ENCODE measurements at places on chromosomes 11 and 22. TPM values are rescaled to one million over a fixed set of nuclear protein-coding genes. Genes with fewer than 3 reads are reported as not detected.

- no peaks in the 10 kb centered on the region for H3K4me1 ChIP-seq
- peak overlapping the region; percentile 52 for H3K27ac ChIP-seq
- DNase-seq = peak; percentile 46
- no peak overlapping the region for H3K4me3 ChIP-seq
- no peaks in the 10 kb centered on the region for H3K36me3 ChIP-seq
- H3K27me3 ChIP-seq = no peaks in the 10 kb centered on the region
Observed at GRCh38 chr22:27134315-27134701, 476.9 kb downstream of the MIAT start.

DNA sequence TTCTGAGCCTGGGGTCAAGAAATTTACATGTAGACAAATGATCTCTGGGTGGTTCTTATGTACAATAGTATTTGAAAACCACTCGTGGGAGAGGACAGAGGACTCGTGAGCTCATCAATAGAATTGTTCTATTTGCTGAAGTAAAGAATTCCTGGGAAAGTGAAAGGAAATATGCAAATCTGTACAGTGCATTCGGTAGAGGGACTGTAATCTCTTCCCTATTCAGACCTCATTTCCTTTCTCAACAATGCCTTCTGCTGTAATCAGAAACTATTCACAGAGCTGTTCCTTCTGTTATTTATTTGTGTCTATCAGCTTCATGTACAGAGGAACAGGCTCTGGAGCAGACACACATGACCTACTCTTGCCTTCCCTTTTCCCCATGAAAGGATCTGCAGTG, 709.4 kb upstream of the KIRREL3 start:
- no peaks in the 10 kb centered on the region for H3K4me1 ChIP-seq
- no peaks in the 10 kb centered on the region for H3K36me3 ChIP-seq
- H3K4me3 ChIP-seq = no peak overlapping the region
- H3K27ac ChIP-seq = no peak overlapping the region
- no peak for DNase-seq

DNA sequence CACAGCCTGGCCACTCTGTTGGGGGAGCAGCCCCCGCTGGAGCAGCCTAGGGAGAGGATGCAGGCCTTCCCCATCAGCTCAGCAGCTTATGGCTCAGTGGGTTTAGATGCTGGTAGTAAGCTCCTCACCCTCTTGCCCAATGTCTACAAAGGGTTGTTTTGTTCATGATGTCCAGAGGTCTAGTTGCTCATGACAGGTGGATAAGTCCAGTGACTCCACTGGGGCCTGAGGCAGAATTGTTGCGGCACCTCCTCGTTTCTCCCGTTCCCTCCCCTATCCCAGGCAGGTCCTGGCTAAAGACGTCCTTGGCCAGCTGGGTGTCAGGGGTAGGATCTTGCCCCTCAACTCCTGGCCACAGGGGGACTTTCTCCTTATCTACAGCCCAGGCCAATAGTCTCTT, 233.5 kb upstream of the B3GAT1 start:
- H3K27ac ChIP-seq = no peak overlapping the region
- H3K27me3 ChIP-seq = no peaks in the 10 kb centered on the region
- H3K4me3 ChIP-seq = no peak overlapping the region
- H3K4me1 ChIP-seq = no peaks in the 10 kb centered on the region
- no peaks in the 10 kb centered on the region for H3K36me3 ChIP-seq
- no peak for DNase-seq

ZBTB16 gene
- total RNA-seq = 302 TPM

DNA sequence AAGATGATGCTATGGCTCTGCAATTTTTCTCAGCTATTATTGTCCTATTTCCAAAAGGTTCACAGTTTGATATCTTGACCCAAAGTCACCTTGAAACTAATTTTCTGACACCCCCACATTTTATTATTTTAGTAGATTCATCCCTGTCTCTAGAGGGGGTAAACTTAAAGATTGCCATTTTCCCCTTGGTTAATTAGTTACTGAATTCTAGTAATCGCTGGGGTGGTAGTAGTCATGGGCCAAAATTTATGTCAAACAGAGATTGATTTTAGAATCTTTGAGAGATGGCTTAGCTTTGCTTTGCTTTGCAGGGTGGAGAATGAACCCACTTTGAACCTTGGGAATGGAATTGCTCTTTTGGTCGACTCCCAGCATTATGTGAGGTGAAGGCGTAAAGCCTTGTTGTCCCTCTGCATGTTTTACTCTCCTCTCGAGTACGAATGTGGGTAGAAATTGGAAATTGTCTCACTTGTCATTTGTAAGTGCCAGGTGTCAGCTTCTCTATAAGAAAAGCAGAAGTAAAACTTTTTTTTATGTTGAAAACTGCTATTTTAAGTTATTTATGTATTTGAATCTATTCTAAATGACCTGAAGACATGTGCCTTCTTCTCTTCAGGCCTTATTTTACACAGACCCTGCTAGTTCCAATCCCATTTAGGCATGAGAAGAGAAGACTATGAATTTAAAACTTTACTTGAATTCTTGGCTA, 42.4 kb upstream of the RCE1 start:
- H3K4me1 ChIP-seq = no peaks in the 10 kb centered on the region
- H3K27me3 ChIP-seq = no peaks in the 10 kb centered on the region
- H3K36me3 ChIP-seq = no peaks in the 10 kb centered on the region
- no peak for DNase-seq
- no peak overlapping the region for H3K27ac ChIP-seq

GRCh38 chr11:62984451-62984991, at the start of gene SLC22A6:
Gene SLC22A6 (minus strand): TSS chr11:62984967. CDS start chr11:62984690, 277 bp downstream.
- no peak within 1 kb of the TSS for H3K4me3 ChIP-seq
- H3K36me3 ChIP-seq = no peaks in the 10 kb centered on the region
- no peaks in the 10 kb centered on the region for H3K27me3 ChIP-seq
- no peak within 1 kb of the TSS for H3K27ac ChIP-seq
- H3K4me1 ChIP-seq = no peaks in the 10 kb centered on the region

DNA sequence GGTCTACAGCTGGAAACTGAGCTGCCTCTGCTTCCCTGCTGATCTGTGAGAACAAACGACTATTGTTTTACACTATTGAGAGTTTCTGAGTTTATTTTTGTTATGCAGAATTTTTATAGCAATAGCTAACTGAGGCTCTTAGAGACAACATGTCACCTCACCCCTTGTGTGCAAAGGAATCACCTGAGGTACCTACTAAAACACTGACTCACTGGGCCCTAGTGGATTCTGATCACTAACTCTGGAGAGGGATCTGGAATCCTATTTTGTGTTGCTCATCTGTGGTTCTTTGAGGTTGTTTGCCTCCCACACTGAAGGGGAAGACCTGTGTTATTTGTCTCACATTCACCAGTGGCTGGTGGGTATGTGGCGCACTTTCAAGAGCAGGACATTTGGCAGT, 13.4 kb upstream of the B3GAT1 start:
- no peak overlapping the region for H3K27ac ChIP-seq
- H3K36me3 ChIP-seq = no peaks in the 10 kb centered on the region
- H3K4me1 ChIP-seq = no peaks in the 10 kb centered on the region

ZMAT5 gene
- 12.0 TPM for total RNA-seq

DNA sequence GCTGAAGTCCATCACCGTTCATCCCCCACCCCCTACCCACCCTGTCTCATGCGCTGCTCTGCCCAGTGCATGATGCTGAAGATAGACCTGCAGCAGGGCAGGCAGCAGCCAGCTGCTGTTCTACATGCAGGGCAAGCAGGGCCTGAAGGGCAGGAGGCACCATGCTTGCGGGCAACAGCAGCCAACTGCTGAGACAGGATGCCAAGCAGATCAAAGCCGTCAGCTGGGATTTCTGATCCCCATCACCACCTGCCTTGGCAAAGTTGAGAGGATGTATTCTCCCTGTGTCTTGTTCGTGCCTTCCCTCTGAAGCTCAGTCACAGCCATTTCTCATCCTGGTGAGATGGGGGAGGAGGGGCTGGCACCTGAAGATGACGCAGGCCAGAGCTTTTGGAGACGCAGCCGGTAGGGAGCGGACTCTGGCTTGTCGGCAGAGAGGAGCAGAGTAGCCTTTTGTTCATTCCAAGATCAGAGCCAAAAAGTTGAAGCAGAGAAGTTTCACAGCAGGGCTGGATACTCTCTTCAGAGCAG, 227.0 kb downstream of the GRIK4 start:
- no peak overlapping the region for H3K27ac ChIP-seq
- H3K4me3 ChIP-seq = no peak overlapping the region
- H3K4me1 ChIP-seq = no peaks in the 10 kb centered on the region
- H3K27me3 ChIP-seq = no peaks in the 10 kb centered on the region
- no peaks in the 10 kb centered on the region for H3K36me3 ChIP-seq

GRCh38 chr22:25358421-25359170, 139.2 kb downstream of the CRYBB2 start:
- H3K27ac ChIP-seq = no peak overlapping the region
- H3K36me3 ChIP-seq = no peaks in the 10 kb centered on the region
- H3K27me3 ChIP-seq = no peaks in the 10 kb centered on the region
- DNase-seq = no peak
- no peaks in the 10 kb centered on the region for H3K4me1 ChIP-seq

OR52N4 gene
- total RNA-seq = not detected

GRCh38 chr11:35011389-35011788, 95.0 kb downstream of the PDHX start:
- DNase-seq = no peak
- H3K36me3 ChIP-seq = no peaks in the 10 kb centered on the region
- H3K27me3 ChIP-seq = no peaks in the 10 kb centered on the region
- H3K4me3 ChIP-seq = no peak overlapping the region
- no peaks in the 10 kb centered on the region for H3K4me1 ChIP-seq
- no peak overlapping the region for H3K27ac ChIP-seq

- no peak overlapping the region for H3K27ac ChIP-seq
- H3K4me1 ChIP-seq = no peaks in the 10 kb centered on the region
- H3K36me3 ChIP-seq = no peaks in the 10 kb centered on the region
- no peaks in the 10 kb centered on the region for H3K27me3 ChIP-seq
- no peak for DNase-seq
- H3K4me3 ChIP-seq = no peak overlapping the region
Observed at GRCh38 chr11:34997952-34998528, 81.6 kb downstream of the PDHX start.

DNA sequence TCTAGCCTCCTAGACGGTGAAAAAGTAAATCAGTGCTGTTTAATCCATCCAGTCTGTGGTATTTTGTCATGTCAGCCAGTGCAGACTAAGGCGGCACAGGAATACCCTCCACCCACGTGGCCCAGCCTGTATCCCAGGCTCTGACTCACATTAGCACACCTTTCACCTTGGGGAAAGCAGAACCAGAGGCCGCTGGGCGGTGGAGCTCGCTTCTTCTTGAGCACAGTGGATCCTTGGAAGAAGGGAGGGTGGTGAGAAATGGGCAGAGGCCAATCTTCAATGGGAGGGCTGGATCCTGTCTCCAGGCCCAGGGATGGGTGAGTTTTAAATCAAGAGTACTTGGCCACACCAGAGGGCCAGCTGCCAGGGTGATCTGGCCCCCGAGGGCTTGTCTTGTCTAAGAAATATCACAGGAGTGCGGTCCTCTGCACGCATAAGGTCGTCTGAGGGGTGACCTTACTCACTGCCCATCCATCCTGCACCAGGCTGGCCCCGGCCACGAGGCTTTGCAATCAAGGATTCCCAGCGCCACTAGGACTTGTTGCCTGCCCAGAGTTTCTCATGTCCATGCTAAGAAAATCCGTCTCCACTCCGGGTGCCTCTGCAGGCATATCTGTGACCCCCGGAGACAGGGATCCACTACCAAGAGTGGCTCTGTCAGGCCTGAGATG, 658.5 kb downstream of the BRD1 start:
- no peak overlapping the region for H3K4me3 ChIP-seq
- H3K27ac ChIP-seq = no peak overlapping the region
- no peaks in the 10 kb centered on the region for H3K36me3 ChIP-seq

OR4C3 gene
- total RNA-seq = not detected

CPT1A gene
- total RNA-seq = 27.2 TPM

GRCh38 chr22:28017558-28017820, 98.4 kb upstream of the PITPNB start:
- DNase-seq = no peak
- H3K4me1 ChIP-seq = peaks cover 8% of the 10 kb centered on the region
- no peaks in the 10 kb centered on the region for H3K36me3 ChIP-seq
- no peak overlapping the region for H3K4me3 ChIP-seq
- no peaks in the 10 kb centered on the region for H3K27me3 ChIP-seq
- no peak overlapping the region for H3K27ac ChIP-seq

OR8H3 gene
- not detected for total RNA-seq

GRCh38 chr11:64924910-64925284, 408 bp downstream of the PPP2R5B start:
- no peaks in the 10 kb centered on the region for H3K27me3 ChIP-seq
- peak; percentile 52 for DNase-seq
- H3K27ac ChIP-seq = peak overlapping the region; percentile 94
- H3K4me1 ChIP-seq = no peaks in the 10 kb centered on the region

DNA sequence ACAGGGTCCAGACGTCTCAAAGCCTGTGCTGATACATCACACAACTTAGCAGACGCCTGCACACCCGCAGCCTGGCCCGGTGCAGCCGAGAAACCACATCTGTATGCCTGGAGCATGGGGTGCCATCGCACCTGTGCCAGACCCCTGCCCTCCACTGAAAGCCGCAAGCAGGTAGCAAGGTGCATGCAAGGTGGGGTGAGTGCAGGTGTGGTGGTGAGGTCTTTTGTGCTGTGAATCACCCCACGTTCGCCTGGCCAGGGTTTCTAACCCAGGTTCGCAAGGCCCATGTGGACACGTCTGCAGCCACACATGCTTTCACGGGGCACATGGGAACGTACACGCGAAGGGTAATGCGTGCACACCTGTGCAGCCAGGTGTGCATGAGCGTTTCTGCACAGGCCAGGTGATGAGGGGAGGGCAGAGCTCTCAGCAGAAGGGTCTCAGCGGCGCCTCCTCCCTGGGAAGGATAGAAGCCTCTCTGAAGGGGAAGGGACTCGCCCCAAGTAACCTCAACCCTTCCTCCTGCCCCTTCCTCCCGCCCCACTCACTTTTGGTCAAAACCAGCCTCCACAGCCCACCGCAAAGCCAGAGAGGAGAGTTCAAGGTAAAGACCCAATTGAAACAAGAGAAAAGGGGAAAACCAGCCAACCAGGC, 19.5 kb downstream of the CBX7 start:
- no peak overlapping the region for H3K4me3 ChIP-seq
- H3K36me3 ChIP-seq = no peaks in the 10 kb centered on the region
- H3K4me1 ChIP-seq = no peaks in the 10 kb centered on the region
- no peak for DNase-seq
- H3K27me3 ChIP-seq = no peaks in the 10 kb centered on the region
- H3K27ac ChIP-seq = no peak overlapping the region

DNA sequence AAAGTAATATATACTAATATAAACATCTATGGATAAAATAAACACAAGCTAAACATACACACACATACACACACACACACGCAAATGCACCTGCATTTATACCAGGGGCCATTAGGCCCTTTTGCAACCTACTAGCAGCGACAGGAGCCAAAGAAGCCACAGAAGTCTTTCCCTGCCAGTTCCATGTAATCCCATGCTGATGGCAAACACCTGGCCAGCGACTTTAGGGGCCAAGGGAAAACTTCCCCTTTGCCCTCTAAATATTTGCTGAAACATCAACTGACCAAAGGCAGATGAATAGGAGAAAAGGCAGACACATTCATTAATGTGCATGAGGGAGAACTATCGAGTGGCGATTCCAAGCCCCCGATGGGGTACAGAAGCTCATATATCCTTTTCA, 14.8 kb upstream of the P2RY2 start:
- no peaks in the 10 kb centered on the region for H3K36me3 ChIP-seq
- H3K27me3 ChIP-seq = no peaks in the 10 kb centered on the region
- DNase-seq = peak; percentile 1
- no peak overlapping the region for H3K4me3 ChIP-seq

- DNase-seq = no peak
- H3K36me3 ChIP-seq = no peaks in the 10 kb centered on the region
- no peaks in the 10 kb centered on the region for H3K27me3 ChIP-seq
Observed at GRCh38 chr11:60390419-60390818, 5.8 kb upstream of the MS4A14 start.

LRRC32 gene
- 121 TPM for total RNA-seq

All from uterus (tissue), 4 donors.